ENCODE measurements at places on chromosomes 12 and 14.

- no peak for DNase-seq
Measured at GRCh38 chr14:106729551-106729950, 1203.2 kb downstream of the TMEM121 start.

- peak; percentile 91 for DNase-seq
Measured at GRCh38 chr14:51846631-51847488, 13.6 kb upstream of the GNG2 start.

GRCh38 chr12:122827258-122827657 is 8.0 kb upstream of the HIP1R start:
- DNase-seq, result no peak

DNA sequence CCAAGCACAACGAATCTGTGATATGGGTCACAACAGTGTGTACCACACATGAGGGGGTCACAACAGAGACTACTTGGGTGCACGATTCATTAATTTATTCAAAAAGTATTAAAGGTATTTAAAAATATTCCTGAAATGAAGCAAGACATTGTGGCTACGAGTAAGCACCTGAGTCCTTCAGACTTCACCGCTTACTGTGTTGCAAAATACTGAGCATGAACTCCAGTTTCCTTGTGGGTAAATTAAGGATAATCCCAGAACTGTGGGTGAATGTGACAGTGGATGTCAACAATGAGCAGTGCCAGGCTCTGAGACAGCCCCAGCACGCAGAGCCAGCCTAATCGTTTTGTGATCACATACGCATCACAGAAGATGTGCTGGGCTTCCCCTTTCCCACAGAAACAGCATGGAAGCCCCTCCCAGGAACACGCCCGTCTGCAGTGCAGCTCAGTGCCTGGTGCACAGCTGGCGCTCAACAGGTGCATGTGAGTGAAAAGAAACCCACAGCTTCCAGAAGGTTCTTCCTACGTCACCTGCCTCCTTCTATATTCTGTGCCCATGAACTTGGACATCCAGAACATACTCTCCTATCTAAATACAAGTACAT is 29.1 kb downstream of the CDC42BPB start:
- DNase-seq, result no peak

DNA sequence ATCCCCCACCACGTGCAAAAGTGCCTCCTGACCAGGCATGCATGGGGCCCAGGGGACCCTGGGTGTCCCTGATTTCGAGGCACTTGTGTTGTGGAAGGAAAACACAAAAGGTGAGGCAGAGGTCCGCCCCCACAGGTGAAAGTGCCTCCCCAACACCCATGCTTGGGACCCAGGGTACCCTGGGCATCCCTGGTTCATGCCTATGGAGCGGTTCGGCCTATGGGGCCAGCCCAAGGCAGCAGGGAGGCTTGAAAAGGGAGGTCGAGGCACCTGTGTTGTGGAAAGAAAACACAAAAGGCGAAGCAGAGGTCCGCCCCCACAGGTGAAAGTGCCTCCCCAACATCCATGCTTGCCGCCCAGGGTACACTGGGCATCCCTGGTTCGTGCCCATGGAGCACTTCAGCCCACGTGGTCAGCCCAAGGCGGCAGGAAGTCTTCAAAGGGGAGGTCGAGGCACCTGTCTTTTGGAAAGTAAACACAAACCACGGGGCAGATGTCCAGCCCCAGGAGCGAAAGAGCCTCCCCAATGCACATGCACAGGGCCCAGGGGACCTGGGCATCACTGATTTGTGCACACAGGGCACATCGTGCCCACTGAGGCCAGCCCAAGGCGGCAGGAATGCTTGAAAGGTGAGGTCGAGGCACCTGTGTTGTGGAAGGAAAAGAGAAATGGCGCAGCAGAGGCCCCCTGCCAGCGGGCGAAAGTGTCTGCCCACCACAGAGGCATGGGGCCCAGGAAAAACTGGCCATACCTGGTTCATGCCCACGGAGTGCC is 375.5 kb downstream of the ALG10 start:
- DNase-seq, result no peak

DNA sequence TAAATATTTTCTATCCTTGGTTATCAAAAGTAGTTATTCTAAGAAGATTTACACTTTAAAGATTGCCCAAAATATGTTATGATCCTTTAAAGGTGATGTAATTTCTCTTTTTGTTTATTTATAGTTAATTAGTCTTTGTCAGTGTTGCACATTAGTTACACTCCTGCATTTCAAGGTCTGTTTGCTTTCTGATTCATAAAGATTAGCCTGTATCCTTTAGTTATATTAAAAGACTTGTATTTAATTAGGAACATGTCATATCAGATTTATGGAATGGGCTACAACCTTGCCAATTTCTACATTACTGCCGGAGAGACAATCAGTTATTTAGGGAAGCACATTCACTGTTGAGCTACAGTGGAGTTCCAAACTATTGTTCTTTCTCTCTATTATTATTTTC is 3.5 kb downstream of the EPYC start:
- DNase-seq, result no peak

DNA sequence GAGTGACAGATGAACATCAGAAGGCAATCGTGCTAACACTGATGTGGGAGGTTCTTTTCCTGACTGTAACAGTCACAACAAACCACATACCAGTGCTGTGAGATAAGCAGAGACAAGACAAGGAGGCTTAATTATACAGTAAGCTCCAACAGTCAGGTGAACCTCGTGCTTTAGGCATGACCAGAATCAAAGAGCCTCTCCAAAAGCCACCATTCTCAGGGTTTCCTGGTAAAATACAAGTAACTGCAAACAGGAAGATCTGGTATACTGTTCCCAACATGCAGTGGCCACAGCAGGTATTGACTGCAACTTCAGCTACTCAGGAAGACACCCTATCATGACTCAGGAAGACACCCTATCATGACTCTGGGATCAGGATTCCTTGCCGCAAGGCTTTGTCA is 47.3 kb upstream of the GTF2A1 start:
- peak; percentile 3 for DNase-seq

DNA sequence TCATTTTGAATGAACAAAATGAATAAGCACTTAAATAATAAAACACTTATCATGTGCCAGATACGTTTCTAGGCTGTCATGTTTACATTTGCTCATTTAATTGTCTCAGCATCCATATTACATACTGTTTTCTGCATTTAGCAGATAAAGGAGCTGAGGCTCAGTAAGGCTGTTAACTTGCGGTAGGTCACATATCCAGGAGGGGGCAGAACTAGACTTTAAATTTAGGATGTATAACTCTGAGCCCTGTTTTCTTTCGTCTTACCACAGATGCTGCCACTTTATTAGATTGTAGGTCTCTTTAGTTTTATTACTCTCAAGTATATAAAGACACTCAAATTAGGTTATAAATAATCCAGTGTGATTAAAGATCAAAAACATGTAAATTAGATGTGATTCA is 17.7 kb downstream of the IRAK4 start:
- no peak for DNase-seq

DNA sequence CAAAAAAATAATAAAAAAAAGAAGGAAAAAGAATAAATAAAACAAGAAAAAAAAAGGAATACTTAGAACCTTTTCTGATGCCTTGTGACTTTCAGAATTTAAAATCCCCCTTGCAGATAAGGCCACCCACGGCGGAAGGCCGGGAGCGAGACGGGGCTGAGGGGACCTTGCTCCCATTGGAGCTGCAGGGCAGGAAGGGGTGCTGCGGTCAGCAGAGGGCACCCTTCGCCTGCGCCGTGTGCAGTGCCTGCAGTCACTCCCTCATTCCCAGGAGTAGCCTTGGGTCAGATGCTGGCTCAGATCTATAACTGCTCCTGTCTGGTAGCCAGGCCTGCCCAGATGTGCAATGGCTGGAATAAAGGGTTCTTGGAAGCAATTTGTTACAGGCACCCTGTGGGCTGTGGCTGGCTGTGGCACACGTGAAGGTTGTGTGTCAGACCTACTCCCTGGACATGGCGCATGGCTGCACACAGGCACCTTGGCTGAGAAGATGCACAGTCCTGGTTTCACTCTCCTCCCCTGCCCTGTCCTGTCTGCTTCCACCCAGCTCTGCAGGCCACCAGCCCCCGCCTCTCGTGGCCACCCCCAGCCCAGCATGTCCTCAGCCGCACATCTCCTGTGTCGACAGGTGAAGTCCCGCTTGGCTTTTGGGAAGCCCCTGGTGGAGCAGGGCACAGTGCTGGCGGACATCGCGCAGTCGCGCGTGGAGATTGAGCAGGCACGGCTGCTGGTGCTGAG is 13.4 kb upstream of the ALDH2 start:
- no peak for DNase-seq

- DNase-seq, result no peak
Measured at GRCh38 chr12:120625557-120626419, 14.6 kb upstream of the CABP1 start.

DNA sequence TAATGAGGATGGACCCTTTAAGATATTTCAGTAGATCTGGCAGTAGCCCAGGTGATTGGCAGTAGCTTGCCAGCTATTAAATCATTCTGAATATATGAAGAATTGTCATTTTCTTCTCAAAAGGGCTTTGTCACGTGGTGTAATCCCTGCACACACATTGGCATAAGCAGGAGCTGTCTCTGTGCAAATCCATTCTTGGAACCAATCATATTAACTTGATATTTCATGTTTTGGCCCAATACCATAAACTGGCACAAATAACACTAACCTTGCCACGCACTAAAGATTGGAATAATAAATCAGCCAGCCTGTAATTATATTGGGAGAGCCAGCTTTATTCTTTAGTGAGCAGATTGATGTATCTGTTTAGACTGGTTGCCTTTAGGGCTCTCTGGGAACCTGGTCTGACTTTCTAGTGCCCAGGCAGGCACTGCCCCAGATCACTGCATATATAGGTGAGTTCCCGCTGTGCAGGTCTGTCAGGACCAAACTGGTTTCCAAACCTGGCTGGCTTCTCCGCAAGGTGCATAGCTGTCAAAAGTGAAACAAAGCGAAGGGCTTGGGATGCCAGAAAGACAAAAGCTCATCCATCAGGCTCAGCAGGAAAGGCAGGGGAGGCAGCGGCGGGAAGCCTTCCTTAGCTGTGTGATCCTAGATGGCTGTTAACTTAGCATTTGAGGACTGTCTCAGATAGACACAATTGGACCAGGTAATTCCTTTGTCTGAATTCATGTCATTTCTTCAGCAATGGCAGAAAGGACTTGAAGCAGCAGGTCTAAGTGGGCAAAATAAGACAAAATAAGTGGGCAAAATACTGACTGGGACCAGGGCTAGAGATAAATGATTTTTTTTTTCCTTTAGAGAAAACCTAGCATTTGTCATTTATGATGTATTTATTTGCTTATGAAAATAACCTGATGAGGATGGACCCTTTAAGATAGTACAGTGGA is 128.8 kb upstream of the DYRK2 start:
- no peak for DNase-seq

- no peak for DNase-seq
Measured at GRCh38 chr12:106975098-106975497, 11.8 kb downstream of the MTERF2 start.

DNA sequence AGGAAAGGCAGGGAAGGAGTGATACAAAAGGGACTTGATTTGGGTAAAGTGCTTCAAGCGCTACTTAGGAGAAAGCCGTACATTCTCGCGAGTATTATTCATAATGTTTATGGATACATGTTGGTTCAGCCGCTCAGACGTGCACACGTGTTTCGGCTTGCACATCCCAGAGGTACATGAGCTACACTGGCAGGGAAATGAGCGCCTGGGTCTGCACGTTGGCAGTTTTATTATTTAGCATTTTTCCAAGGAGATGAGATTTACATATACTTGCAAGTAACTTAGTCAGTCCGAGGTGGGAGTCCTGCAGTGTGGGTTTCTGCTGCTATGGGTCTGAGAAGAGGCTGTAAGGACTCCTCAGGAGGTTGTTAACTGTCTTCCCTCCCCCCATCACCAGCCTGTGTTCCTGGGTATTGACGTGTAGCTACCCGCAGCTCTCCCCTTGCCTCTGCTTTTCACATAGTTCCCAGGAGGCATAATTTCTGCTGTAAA is 1.5 kb downstream of the PRKCH start:
- no peak for DNase-seq

GRCh38 chr14:49506650-49507049 is 79.5 kb downstream of the RPS29 start:
- no peak for DNase-seq

GRCh38 chr12:49536526-49537071 is 2.2 kb upstream of the KCNH3 start:
- DNase-seq, result no peak

DNA sequence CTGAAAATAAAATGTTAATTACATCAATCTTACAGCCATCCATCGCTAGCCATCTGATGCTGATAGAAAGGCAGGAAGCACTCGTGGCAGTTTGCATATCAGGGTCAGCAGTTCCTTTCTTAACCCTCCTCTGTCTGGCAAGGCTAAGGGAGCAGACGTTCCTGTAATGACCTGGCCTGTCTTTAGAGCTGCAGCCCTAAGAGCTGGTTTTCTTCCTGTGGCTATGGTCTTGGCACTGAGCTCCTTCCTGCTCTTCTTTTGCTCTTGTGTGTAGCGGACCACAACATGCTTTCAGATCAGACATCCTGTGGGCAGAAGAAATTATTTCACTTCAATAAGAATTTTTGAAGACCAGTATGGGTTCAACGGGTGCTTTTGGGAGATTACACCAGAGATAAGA is 170.4 kb downstream of the DAD1 start:
- no peak for DNase-seq

DNA sequence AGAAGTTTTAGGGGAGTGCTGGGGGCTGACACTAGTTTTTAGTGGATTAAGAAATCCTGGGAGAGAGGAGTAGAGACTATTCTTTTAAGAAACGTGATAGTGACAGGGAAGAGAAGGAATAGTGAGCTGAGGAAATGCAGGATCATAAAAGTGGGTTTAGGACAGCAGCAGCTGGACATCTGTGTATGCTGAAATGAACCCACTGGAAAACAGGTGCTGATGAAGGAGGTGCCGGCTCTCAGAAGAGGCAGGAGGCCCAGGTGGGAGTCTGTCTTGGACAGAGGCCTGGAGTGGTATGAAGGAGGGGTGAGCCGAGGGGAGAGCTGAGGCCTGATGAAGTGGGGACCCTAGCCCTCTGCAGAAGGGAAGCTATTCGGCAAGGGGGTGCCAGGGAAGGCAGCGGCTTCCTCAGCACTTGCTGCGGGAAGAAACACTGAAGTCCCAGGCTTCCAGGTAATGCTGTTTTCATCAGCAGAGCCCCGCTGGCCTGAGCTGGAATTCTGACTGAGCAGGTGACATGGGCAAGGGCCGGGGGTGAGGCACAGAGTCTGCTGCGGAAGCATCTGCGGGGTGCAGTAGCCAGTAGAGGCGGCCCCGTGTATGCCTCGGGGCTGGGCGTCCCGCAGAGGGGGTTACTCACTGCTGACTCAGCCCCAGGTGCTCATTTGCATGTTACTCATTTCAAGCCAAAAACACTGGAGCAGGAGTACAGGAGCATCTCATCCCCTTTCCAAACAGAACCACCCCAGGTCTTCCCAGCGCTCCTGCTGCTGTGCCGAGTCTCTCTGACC is 89.7 kb downstream of the TMCC3 start:
- peak; percentile 67 for DNase-seq

Data from brain microvascular endothelial cell (primary cell).